ENCODE measurements at places on chromosomes 13 and 19.

DNA sequence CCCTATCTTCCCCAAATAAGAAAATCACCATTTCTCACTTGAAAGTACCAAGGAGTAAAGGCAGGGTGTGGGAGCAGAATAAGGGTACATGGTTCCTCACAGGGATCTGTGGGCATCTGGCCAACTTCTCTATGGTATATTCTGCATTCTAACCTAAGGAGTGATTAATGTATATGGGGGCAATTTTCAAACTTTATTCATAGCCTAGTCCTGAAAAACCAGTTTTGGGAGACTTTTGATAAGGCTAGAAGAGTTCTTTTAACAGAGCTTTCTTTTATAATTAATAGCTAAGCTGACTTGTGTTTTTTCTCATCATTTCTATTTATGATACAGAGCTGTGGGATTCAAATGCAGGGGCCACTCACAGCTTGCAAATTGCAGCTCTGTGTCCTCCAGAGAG, 852 bp downstream of the SCEL start:
- DNase-seq: no peak

DNA sequence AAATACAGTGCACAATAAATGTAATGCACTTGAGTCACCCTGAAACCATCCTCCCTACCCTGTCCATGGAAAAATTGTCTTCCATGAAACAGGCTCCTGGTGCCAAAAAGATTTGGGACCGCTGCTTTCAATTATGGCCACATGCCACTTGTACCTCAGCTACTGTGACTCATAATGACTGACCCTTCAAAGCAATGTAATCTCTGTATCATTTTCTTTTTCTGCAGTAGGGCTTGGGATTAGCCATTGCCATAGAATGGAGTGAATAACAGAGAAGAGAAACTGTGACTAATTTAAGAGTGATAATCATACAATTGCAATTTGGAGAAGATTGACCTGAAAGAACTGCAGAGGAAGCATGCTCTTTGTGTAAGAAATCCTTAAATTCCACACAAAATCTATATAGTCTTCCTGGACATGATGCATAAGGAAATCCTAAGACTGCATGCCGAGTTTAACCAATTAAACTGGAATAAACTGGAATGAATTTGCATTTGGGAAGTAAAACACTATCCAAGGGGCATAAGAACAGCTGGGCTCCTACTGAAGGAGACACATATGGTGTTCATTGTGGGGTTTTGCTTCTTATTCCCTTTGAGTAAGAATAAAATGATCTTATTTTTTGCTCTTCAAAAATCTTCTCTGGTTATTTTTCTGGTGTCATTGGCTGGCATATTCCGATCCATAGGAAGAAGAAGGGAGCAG, 59.5 kb upstream of the SLC7A1 start:
- no peak for DNase-seq

DNA sequence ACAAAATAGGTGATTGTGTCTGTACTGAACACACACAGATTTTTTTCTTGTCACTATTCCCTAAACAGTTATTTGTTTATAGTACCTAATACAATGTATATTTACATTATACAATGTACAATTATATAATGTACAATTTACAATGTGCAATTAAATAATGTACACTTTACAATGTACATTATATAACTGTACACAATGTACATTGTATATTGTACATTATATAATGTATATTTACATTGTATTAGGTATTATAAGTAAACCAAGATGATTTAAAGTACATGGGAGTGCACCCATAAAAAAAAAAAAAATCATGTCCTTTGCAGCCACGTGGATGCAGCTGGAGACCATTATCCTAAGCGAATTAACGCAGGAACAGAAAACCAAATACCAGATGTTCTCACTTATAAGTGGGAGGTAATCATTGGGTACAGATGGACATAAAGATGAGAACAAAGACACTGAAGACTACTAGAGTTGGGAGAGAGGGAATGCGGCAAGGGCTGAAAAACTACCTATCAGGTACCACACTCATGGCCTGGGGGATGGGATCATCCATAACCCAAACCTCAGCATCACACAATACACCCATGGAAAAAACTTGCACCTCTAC, 68.1 kb downstream of the ABCC4 start:
- no peak for DNase-seq

GRCh38 chr19:24033963-24034342, 53.0 kb upstream of the ZNF254 start:
- DNase-seq: peak; percentile 45

DNA sequence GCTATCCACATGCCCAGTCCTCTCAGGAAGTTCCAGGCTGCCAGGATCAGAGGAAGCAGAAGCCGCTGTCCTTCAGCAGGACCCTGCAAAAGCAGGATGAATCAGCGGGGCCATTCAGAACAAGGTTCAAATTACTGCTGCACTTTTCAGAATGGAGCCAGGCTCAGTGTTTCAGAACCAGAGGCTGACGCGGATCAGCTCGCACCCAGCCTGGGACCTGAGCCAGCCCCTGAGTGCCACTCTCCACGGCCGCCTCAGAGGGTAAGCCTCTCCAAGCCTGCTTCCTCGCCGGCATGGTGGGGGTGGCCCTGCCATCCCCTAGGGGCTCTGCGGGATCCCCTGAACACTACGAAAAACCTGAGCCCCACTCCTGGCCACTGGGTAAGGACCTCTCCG, 24.7 kb downstream of the RASA3 start:
- no peak for DNase-seq

- DNase-seq: no peak
These were observed 8.9 kb downstream of the LONP1 start for GRCh38 chr19:5711025-5711424.

GRCh38 chr19:50537769-50538230, 24.1 kb upstream of the ASPDH start:
- DNase-seq: peak; percentile 83
